ENCODE measurements at places on chromosomes 6 and 20.

GRCh38 chr6:11943060-11943459 lies 69.1 kb upstream of the HIVEP1 start:
- DNase-seq: no peak

GRCh38 chr6:159862103-159862502 lies 28.7 kb upstream of the MAS1 start:
- DNase-seq: no peak

- DNase-seq: no peak
These were observed 272.5 kb upstream of the SGK1 start for GRCh38 chr6:134590449-134590848.

GRCh38 chr20:25061103-25061799 lies 3.3 kb upstream of the ACSS1 start:
- no peak for DNase-seq

- DNase-seq: no peak
These were observed 5.3 kb upstream of the MOG start for GRCh38 chr6:29651413-29652197.

- DNase-seq: no peak
These were observed 151.3 kb downstream of the DTNBP1 start for GRCh38 chr6:15511248-15512125.

- DNase-seq: no peak
These were observed 136.4 kb upstream of the RREB1 start for GRCh38 chr6:6971369-6971768.

- no peak for DNase-seq
These were observed 132.7 kb upstream of the TCF21 start for GRCh38 chr6:133756078-133756695.

GRCh38 chr6:10719296-10719963 lies 3.4 kb upstream of the TMEM14C start:
- DNase-seq: peak; percentile 70

Data from activated CD4-positive, alpha-beta memory T cell treated with anti-CD3 and anti-CD28 coated beads for 36 hours (primary cell).